ENCODE measurements at places on chromosomes 13 and 19. TPM values are rescaled to one million over a fixed set of nuclear protein-coding genes. Genes with fewer than 3 reads are reported as not detected.

DNA sequence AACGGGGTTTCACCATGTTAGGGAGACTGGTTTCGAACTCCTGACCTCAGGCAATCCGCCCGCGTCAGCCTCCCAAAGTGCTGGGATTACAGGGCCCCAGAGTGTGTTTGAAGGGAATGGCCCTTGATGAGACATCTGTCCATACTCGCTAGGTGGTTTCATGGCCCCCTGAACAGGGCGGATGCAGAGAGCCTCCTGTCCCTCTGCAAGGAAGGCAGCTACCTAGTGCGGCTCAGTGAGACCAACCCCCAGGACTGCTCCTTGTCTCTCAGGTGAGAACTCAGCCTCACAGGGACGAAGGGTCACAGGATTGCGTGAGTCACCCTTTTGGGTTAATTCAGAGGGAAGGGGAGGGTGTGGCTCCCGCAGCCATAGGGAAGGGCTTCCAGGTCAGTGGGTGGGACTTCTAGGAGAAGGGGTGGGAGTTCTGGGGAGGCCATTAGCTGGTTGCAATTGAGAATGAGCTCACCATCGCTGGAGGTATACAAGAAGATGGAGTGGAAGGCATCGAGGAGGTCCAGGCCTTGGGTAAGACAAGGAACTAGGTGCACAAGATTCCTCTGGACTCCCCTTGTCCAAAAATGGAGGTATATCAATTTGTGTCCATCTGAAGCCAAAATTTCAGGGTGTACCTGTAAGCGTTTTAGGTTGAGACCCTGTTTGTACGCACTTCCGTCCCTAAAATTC is 9.2 kb downstream of the SHD start:
- H3K27ac ChIP-seq: no peak overlapping the region
- H3K27me3 ChIP-seq: peaks cover 37% of the 10 kb centered on the region
- H3K4me3 ChIP-seq: no peak overlapping the region
- DNase-seq: no peak

The ERICH6B gene
- total RNA-seq: not detected

The CLASRP gene
- 119 TPM for total RNA-seq

DNA sequence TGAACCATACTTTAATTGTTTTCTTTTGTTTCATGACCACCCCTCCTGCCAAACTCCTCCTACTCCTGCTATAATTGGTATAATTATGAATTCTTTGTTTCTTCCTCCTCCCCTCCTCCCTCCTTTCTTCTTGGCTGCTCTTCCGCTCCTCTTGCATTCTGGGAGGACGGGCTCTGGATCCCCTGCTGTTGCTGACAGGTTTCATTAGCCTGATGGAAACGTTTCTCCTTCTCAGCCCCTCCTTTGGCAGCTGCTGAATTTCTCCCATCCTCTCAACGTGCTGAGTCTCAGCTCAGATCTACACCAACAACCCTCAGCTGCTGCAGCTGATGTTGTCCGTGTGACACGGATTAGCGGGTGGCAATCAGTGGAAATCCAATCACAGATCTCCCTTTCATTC is 97.1 kb upstream of the UBAC2 start:
- H3K36me3 ChIP-seq: no peaks in the 10 kb centered on the region
- H3K27me3 ChIP-seq: peaks cover 2% of the 10 kb centered on the region
- no peak overlapping the region for H3K27ac ChIP-seq
- no peak overlapping the region for H3K4me3 ChIP-seq

- H3K27ac ChIP-seq: no peak overlapping the region
- H3K4me1 ChIP-seq: no peaks in the 10 kb centered on the region
- no peak overlapping the region for H3K4me3 ChIP-seq
- no peak for DNase-seq
- no peaks in the 10 kb centered on the region for H3K36me3 ChIP-seq
These were observed 36.8 kb downstream of the UFM1 start for GRCh38 chr13:38386421-38386820.

DNA sequence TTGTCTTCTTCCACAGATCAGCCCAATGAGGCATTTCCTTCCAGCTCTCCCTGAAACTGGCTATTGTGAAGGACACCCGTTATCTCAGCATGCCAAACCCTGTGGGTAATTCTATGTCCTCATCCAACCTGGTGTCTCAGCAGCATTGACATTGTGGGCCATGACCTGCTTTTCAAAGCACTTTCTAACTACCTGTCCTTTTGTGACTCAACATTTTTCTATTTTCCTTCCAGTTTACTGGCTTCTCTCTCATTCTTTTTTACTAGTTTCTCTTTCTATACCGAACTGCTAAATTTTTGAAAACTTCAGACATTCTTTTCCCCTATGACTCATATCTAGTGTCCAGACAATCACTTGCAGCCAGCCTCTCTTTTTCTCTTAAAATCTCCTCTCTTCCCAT is 136.4 kb upstream of the HTR2A start:
- no peak overlapping the region for H3K4me3 ChIP-seq
- H3K27ac ChIP-seq: no peak overlapping the region
- no peaks in the 10 kb centered on the region for H3K27me3 ChIP-seq
- no peak for DNase-seq
- no peaks in the 10 kb centered on the region for H3K36me3 ChIP-seq

The ADGRE3 gene
- not detected for total RNA-seq

The SBK2 gene
- not detected for total RNA-seq

- no peaks in the 10 kb centered on the region for H3K36me3 ChIP-seq
- H3K4me1 ChIP-seq: peaks cover 8% of the 10 kb centered on the region
- no peaks in the 10 kb centered on the region for H3K27me3 ChIP-seq
- peak overlapping the region; percentile 0 for H3K27ac ChIP-seq
- no peak overlapping the region for H3K4me3 ChIP-seq
These were observed 158.2 kb downstream of the NALCN start for GRCh38 chr13:101258071-101258470.

The SIGLECL1 gene
- total RNA-seq: not detected

- peaks cover 19% of the 10 kb centered on the region for H3K27me3 ChIP-seq
- DNase-seq: no peak
- H3K4me1 ChIP-seq: peaks cover 3% of the 10 kb centered on the region
- H3K27ac ChIP-seq: no peak overlapping the region
These were observed 17.5 kb downstream of the ATP8B3 start for GRCh38 chr19:1794424-1795172.

GRCh38 chr19:47895165-47895782 is 9.2 kb upstream of the SULT2A1 start:
- no peaks in the 10 kb centered on the region for H3K27me3 ChIP-seq
- no peak overlapping the region for H3K27ac ChIP-seq
- DNase-seq: no peak
- H3K4me1 ChIP-seq: no peaks in the 10 kb centered on the region
- H3K4me3 ChIP-seq: no peak overlapping the region

The FAM124A gene
- total RNA-seq: 3.7 TPM

DNA sequence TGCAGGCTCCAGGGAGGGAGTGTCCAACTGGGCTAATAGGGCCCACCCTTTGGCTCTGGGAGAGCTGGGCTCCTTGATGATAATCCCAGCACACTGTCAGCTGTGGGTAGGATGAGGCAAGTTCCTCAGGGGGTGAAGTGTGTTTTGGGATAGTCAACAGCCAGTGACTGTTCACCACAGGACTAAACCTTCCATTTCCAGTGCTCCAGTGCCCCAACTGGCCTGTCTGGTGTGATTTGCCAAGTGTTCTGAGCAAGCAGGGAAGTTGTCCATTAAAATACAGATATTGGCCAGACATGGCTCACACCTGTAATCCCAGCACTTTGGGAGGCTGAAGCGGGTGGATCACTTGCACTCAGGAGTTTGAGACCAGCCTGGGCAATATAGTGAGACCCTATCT is 150.9 kb downstream of the TM9SF2 start:
- no peak for DNase-seq
- H3K27me3 ChIP-seq: peaks cover 14% of the 10 kb centered on the region
- no peak overlapping the region for H3K27ac ChIP-seq

GRCh38 chr13:101139081-101139480 is 277.2 kb downstream of the NALCN start:
- H3K4me1 ChIP-seq: peaks cover 10% of the 10 kb centered on the region
- peaks cover 49% of the 10 kb centered on the region for H3K27me3 ChIP-seq
- no peak overlapping the region for H3K4me3 ChIP-seq
- H3K36me3 ChIP-seq: no peaks in the 10 kb centered on the region
- DNase-seq: no peak

The ZNF85 gene
- total RNA-seq: 24.4 TPM

DNA sequence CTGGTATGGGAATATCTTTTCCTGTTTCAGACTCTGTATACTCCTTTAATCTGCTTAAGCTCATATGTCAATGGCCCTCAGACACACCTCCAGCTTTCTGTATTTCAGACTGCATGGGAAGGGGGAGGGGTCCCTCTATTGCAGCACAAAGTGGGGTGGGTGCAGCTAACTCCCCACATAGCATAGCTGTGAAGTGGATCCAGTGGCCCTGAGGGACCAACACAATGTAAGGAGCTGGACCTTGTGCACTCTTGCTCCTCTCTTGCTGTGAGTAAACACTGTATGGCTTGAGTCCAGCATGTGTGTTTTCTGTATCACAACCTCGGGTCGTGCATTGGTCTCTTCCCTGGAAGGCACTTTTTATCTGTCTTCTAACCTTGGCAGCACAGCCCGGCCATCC is 669.9 kb downstream of the PCDH9 start:
- H3K27ac ChIP-seq: no peak overlapping the region
- no peaks in the 10 kb centered on the region for H3K27me3 ChIP-seq
- H3K4me3 ChIP-seq: no peak overlapping the region
- no peak for DNase-seq
- peaks cover 4% of the 10 kb centered on the region for H3K4me1 ChIP-seq

- H3K27ac ChIP-seq: no peak overlapping the region
- H3K4me1 ChIP-seq: peaks cover 26% of the 10 kb centered on the region
- H3K27me3 ChIP-seq: no peaks in the 10 kb centered on the region
- DNase-seq: no peak
- H3K36me3 ChIP-seq: no peaks in the 10 kb centered on the region
These were observed 15.4 kb downstream of the MED26 start for GRCh38 chr19:16612636-16613035.

- no peaks in the 10 kb centered on the region for H3K36me3 ChIP-seq
- peak overlapping the region; percentile 91 for H3K4me3 ChIP-seq
- peaks cover 23% of the 10 kb centered on the region for H3K27me3 ChIP-seq
- no peak for DNase-seq
- peaks cover 11% of the 10 kb centered on the region for H3K4me1 ChIP-seq
These were observed 732 bp upstream of the C2CD4C start for GRCh38 chr19:409516-410242.

- H3K4me1 ChIP-seq: peaks cover 14% of the 10 kb centered on the region
- H3K27me3 ChIP-seq: no peaks in the 10 kb centered on the region
- no peak for DNase-seq
- no peak overlapping the region for H3K4me3 ChIP-seq
- H3K36me3 ChIP-seq: no peaks in the 10 kb centered on the region
These were observed 111.3 kb downstream of the SLC7A1 start for GRCh38 chr13:29484236-29484635.

GRCh38 chr13:22114630-22115311 is 443.9 kb downstream of the FGF9 start:
- H3K36me3 ChIP-seq: no peaks in the 10 kb centered on the region
- no peak for DNase-seq
- H3K4me1 ChIP-seq: peaks cover 20% of the 10 kb centered on the region
- H3K27me3 ChIP-seq: no peaks in the 10 kb centered on the region
- no peak overlapping the region for H3K4me3 ChIP-seq
- no peak overlapping the region for H3K27ac ChIP-seq

The SULT2A1 gene
- not detected for total RNA-seq

GRCh38 chr19:19461671-19462622 is 53.4 kb downstream of the TSSK6 start:
- H3K4me1 ChIP-seq: peaks cover 62% of the 10 kb centered on the region
- peak overlapping the region; percentile 62 for H3K27ac ChIP-seq
- no peaks in the 10 kb centered on the region for H3K27me3 ChIP-seq
- H3K4me3 ChIP-seq: peak overlapping the region; percentile 11
- H3K36me3 ChIP-seq: peaks cover 21% of the 10 kb centered on the region
- DNase-seq: peak; percentile 57

DNA sequence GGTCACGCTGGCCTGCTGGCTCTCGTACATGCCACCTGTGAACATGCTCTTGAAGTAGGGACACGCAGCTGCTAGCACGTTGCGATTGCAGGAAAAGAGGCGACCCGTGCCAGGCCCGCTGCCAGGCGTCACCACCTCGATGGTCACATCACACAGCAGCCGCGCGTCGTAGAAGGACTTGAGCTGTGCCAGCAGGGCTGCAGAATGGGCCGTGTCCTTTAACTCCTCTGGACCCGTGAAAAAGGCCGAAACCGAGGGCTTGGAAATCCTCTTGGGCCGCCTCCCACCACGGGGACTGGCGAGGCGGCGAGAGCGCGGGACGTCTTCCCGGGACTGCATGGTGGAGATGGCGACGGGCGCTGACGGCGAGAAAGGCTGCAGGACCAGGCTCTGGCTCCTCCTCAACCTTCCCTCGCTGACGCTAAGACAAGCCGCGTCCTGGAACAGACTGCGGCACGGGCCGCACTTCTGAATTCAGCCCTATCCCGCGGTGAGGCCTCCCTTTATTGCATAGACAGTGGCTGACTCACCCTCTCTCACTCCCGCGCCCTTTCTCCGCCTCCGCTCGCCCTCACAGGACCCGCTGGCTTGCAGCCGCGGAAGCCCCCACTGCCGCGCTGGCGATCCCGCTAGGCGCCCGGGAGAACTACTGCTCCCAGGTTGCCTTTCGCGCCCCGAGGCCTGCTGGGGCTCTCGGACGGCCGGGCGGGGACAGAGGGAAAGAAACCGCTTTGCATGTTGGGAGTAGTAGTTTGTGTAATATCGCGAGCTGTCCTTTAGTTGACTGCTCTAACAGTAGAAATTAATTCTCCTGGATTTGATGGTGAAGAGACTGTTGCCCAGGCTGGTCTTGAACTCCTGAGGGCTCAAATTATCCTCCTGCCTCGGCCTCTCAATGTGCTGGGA is at the start of gene KBTBD7:
TSS of gene KBTBD7 (minus strand) at position 651 of the 906 bp plus-strand sequence. CDS start at position 339, 312 bp downstream.
- H3K4me3 ChIP-seq: peak within 1 kb of the TSS; percentile 94
- H3K27me3 ChIP-seq: no peaks in the 10 kb centered on the region
- peaks cover 23% of the 10 kb centered on the region for H3K4me1 ChIP-seq
- DNase-seq: peak; percentile 86
- peaks cover 37% of the 10 kb centered on the region for H3K36me3 ChIP-seq

GRCh38 chr19:48636859-48637448 is at the start of gene DBP:
TSS of gene DBP (minus strand) at chr19:48637379. CDS start at chr19:48636994, 385 bp downstream.
- peak within 1 kb of the TSS; percentile 93 for H3K27ac ChIP-seq
- H3K4me3 ChIP-seq: peak within 1 kb of the TSS; percentile 85
- H3K27me3 ChIP-seq: peaks cover 52% of the 10 kb centered on the region
- peaks cover 36% of the 10 kb centered on the region for H3K4me1 ChIP-seq
- no peak for DNase-seq
- H3K36me3 ChIP-seq: peaks cover 2% of the 10 kb centered on the region

The PCSK4 gene
- 10.4 TPM for total RNA-seq

- peaks cover 9% of the 10 kb centered on the region for H3K27me3 ChIP-seq
- no peak overlapping the region for H3K4me3 ChIP-seq
- peaks cover 3% of the 10 kb centered on the region for H3K36me3 ChIP-seq
- DNase-seq: no peak
These were observed 11.6 kb downstream of the GZMM start for GRCh38 chr19:555474-555808.

- peaks cover 2% of the 10 kb centered on the region for H3K36me3 ChIP-seq
- H3K4me1 ChIP-seq: peaks cover 27% of the 10 kb centered on the region
- H3K27me3 ChIP-seq: no peaks in the 10 kb centered on the region
- peak; percentile 31 for DNase-seq
- no peak overlapping the region for H3K27ac ChIP-seq
- no peak overlapping the region for H3K4me3 ChIP-seq
These were observed 60.0 kb upstream of the LRCH1 start for GRCh38 chr13:46492946-46493345.

All from neural crest cell (in vitro differentiated cells).